Hippocampal formation (tissue), 2 donors: ENCODE measurements at places on chromosomes 3 and 15.

DNA sequence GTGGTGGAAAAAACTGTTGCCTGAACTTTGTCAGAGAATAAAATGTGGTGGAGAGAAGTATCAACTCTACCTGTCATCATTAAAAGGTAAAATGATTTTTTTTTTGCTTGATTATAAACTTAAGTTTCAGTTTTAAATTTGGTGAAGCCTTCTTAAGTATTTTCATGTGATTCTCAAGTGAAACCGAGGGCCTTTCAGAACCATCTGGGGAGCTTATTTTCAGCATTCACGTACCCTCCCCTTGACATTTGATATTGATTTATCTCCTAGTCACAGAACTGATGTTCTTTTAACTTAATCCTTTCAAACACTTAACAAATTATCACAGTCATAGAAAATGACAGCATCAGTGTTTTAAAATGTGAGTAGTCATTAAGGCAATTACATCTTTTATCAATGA is 38.5 kb downstream of the HPS3 start:
- no peak for DNase-seq

- DNase-seq = no peak
Observed at GRCh38 chr3:46873521-46873920, 4.0 kb upstream of the PTH1R start.

DNA sequence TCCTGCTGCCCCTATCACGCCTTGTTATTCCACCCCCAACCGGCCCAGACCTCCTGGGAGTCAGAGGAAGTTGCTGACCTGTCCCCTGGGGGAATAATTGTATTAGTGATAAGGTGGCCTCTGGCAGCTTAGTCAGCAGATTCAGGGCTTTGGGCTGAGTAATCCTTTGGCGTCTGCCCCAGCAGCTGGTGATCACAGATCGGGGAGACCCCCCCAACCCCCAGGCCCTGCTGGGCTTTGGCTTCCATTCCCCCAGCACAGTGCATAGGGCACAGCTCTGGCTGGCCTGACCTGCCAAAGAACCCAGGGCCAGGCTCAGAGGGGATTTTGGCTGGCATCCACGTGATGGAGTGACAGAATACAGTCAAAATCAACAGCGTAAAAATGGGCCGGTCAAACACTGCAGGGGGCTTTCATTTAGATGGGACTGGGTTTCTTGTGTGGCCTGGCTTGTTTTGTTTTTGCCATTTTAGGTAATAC is 3.9 kb upstream of the NR2E3 start:
- DNase-seq = no peak

DNA sequence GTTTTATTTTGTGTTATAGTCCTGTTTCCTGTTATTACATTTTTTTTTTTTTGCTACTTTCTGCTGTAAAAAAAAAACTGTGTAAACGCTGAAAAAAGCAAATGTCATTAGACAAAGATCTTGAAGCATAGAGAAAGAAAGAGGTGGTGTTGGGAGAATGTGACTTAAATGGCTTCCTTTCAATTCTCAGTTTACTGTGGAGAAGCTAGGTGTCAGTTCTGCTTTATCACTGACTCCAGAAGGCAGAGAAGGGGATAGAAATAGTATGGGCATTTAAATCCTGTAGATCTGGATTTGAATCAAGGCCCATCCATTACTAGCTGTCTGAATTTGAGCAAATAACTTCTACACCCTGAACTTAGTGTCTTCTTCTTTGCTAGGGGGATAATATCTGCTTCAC is 23.0 kb downstream of the PPM1L start:
- DNase-seq = no peak

DNA sequence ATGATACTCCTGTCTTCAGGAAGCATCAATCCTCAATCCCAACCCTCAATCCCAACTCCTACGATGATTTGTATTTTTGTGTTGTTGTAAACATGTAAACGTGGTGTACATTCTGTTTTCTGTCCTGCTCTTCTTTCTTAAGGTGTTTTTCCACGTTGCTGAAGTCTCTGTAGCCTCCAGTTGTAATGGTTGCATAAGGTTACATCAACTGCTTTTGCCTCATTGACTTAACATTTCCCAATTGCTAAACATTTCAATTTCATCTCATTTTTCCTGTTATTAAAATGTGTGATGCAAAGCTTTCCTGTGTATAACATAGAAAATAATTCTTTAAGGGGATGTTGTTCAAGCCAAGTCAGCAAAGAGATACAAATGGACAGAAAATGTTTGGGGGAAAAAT is 33.4 kb downstream of the HRH1 start:
- DNase-seq = no peak

DNA sequence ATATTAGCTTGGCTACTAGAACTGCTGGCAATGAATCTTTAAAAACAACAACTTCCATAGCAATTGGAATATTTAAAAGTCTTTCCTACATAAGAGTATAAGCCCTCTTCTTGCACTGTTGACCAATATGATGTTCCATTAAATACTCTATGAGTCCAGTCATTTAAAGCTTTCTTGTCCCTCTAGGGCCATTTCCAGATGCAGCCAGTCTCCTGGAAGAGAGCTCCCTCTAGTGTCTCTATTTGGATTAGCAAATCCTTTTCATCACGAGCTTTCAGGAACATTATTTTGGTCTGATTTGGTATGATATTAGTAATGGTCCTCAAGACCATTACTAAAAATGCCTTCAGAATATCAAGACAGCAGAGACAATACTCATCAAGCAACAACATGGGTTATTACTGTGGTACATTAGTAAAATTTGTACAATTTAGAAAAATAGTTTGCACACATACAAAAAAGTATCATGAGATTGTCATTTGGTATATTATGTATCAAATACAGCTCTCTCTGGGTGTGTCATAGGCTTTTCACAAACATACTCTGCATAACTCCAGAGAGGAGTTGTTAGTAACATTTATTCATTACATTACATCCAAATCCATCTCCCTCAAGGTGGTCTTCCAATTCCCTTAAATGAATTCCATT is 101.3 kb downstream of the DPH6 start:
- DNase-seq = no peak

DNA sequence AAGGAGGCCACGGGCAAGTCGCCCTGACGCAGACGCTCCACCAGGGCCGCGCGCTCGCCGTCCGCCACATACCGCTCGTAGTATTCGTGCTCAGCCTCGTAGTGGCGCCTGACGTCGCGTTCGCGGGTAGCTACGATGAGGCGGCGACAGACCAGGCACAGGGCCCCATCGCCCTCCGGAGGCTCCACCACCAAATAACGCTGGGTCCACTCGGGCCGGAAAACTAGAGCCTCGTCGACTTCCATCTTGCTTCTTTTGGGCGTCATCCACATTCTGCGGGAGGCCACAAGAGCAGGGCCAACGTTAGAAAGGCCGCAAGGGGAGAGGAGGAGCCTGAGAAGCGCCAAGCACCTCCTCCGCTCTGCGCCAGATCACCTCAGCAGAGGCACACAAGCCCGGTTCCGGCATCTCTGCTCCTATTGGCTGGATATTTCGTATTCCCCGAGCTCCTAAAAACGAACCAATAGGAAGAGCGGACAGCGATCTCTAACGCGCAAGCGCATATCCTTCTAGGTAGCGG is at the start of gene EPM2AIP1:
TSS of gene EPM2AIP1 (minus strand) at position 326 of the 520 bp plus-strand sequence. CDS start at position 272, 54 bp downstream.
- DNase-seq = no peak

DNA sequence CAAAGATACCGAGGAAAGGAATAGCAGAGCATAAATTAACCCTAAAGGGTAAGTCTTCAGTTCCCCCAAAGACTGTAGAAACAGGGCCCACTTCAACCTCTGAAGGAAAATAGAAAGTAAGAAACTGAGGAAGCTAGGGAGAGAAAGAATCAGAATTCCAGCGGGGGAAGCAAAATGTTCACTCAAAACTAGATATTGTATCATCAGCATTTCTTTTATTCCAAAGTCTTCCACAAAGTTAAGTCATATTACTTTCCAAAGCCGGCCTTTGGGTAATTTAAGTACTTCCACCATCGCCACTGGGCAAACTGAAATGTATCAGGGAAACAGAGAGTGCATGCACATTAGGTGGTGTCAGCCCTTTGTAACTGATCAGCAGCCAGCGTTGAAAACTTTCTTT is 88.3 kb downstream of the RSL24D1 start:
- no peak for DNase-seq

- DNase-seq = no peak
Observed at GRCh38 chr3:107978131-107979055, 112.4 kb downstream of the CD47 start.

DNA sequence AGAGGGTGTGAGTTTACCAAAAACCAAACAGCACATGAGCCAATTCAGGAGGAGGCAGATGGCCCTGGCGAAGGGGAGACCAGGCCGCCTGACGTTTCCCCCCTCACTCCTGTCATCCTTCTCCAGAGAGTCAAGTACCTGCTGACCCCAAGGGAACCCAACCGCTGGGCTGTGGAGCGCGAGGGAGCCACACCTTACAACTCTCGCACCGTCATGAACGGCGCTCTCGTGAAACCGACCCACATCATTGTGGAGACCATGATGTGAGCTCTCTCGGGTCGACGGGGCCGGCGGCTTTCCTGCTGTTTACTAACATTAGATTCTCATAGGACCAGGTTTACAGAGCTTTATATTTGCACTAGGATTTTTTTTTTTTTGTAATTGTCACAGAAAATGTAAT is 55.4 kb downstream of the GRIP2 start:
- DNase-seq = no peak

DNA sequence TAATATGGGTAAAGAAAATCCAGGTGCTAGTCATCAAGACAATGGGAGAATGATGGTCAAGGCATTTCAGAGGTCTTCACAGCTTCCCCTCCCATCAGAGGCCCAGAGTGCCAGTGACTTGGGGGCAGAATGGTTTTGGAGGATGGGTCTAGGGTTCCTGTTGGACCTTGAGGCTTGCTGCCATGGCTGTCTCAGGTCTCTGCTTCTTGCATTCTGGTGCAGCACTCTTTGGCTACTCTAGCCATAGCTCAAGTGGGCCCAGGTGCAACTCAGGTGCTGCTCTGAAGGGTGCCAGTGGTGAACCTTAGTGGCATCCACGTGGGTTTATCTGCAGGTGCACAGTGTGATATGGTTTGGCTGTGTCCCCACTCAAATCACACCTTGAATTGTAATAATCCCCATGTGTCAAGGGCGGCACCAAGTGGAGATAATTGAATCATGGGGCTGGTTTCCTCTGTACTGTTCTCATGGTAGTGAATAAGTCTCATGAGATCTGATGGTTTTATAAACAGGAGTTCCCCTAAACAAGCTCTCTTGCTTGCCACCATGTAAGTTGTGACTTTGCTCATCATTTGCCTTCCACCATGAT is 48.5 kb upstream of the PEX5L start:
- DNase-seq = no peak

DNA sequence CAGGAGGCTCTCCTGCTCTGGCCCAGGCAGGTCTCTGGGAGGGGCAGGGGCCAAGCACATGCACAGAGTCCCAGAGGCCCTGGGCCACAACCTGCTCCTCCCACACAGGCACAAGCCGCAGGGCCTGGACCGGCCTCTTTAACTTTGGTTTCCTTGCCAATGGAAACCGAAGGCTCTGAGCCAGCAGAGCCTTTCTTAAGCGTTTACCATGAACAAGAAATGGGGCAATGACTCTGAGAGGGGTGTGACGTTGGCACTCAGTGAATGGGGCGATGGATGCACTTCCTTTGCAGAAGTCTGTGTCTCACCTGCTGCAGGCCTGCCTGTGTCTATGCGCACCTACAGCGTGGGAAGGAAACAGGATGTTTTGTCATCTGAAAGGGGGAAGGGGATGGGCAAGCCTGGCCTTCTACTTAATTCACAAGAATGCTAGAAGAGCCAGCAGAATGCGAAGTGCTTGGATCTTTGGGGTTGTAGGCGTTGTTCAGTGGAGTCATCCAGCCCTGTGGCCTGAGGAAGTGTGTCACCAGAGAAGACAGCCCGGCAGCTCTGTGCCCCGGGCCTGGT is 41.8 kb downstream of the IFT122 start:
- no peak for DNase-seq

- no peak for DNase-seq
Observed at GRCh38 chr3:188754267-188754666, 417.5 kb upstream of the TPRG1 start.

DNA sequence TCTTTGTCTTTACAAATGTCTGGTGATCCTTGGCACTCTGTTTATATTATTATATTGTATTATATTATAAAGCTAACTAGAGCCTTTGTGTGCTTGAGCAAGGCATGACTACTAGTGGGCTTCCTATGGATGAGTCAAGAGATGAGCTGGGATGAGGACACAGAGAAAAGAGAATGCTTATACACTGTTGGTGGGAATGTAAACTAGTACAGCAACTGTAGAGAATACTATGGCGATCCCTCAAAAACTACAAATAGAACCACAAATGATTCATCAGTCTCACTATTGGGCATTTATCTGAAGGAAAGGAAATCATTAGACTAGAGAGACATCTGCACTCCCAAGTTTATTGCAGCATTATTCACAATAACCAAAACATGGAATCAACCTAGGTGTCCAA is 40.8 kb upstream of the MED12L start:
- no peak for DNase-seq

DNA sequence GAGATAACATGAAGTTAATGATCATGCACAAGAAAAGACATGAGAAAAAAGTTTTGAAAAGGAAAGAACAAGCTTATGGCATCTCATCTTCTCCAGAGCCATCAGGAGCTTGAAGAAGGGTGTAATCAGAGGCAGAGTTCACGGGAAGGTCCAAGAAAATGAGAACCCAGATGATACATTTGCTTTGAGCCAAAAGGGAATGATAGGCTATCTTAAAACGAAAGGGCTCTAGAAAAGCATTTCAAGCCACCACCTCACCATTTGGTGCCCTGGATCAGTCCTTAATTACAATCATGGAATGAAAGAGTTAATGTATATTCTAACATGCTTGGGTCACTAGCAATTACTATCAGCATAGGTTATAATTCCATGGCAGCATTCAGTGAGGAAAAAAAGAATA is 781.8 kb downstream of the ROBO1 start:
- DNase-seq = no peak

- no peak for DNase-seq
Observed at GRCh38 chr15:47750030-47750739, 32.9 kb downstream of the SEMA6D start.

- no peak for DNase-seq
Observed at GRCh38 chr3:53841296-53841695, 4.9 kb downstream of the CHDH start.

DNA sequence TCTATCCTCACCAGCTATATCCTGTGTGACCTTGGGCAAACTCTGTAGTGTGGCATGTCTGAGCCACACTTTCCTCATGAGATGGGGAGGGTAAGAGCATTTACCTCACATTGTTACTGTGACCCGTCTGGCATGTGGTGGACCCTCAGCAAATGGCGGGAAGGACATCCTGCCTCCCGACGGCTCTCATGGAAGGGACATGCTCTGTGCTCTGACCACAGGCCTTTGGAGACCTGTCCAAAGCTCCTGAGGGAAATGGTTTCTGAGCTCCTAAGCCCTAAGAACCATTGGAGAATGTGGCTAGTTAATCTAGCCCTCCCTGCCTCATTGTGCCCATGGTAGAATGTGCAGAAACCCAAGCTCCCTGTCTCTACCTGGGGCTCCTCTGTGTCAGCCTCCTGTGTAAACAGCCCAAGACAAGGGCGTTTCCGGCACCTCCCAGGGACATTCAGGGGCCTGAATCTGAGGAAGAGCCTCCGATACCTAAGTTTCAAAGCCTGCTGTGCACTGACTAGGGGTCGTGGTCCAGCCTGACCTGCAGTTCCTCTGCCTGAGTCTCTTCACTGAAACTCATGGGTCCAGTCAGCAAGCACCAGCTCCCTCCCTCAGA is 29.0 kb downstream of the XYLB start:
- DNase-seq = no peak

- no peak for DNase-seq
Observed at GRCh38 chr3:34323517-34323916, 525.1 kb downstream of the PDCD6IP start.
